ENCODE measurements at places on chromosomes 12 and 14.

GRCh38 chr14:82073547-82073946 is 539.9 kb upstream of the SEL1L start:
- no peak for DNase-seq

DNA sequence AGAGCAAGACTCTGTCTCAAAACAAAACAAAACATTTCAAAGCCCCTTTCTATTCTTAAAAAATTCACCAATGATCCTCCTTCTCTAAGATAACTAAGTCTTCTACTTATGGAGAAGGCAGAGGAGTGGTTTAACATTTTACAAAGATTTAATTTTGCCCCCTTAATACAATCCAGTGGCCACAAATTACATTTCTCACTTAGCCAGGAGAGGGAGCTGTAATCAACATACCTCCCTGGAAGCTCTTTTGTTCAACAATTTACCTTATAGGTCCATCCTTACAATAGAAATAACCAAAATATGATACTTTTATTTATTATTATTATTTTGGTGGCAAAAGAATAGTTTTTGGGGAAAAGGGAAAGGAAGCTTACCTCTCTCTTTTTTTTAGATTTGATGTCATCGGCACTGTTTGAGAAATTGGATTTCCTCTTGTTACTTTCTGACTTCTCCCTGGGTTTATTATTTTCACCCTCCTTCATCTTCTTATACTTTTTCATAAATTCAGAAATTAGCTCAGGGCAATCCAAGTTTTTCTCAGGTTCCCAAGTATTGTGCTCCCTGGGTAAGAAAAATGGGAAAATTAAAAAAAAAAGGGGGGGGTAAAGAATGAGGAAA is 28.1 kb downstream of the CBX5 start:
- no peak for DNase-seq

DNA sequence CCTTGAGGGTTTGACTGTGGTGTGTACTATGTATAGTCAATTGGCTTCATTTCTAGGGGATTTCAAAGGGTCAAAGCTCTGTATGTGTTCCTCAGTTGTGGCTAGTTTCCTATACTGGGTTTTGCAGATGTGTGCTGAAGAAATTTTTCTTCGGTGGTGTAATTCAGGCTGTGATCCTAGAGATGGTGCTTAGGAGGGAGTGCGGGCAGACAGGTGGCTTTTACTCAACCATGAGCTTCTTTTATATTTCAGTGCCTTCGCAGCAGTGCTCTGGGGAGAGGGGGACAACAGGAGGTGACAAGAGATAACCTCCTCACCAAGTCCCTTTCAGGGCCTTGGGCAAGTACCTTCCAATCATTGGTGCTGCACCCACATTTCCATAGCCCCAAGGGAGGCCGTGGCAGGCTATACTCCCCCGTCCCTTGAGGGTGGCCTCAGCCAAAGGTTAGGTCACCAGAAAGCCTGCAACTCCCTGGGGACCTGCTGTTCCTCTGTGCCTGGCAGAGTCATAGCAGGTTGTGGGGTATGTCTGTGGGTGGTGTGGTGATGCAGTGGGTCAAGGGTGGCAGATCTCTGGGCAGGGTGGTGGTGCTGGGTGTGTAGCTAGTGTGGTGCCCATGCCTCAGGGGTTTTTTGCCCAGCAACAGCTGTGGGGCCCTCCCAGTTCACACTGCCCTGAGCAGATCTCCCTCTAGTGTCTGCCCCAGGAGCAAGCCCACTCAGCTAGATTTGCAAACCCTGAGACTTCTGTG is 37.0 kb upstream of the TMX1 start:
- no peak for DNase-seq

DNA sequence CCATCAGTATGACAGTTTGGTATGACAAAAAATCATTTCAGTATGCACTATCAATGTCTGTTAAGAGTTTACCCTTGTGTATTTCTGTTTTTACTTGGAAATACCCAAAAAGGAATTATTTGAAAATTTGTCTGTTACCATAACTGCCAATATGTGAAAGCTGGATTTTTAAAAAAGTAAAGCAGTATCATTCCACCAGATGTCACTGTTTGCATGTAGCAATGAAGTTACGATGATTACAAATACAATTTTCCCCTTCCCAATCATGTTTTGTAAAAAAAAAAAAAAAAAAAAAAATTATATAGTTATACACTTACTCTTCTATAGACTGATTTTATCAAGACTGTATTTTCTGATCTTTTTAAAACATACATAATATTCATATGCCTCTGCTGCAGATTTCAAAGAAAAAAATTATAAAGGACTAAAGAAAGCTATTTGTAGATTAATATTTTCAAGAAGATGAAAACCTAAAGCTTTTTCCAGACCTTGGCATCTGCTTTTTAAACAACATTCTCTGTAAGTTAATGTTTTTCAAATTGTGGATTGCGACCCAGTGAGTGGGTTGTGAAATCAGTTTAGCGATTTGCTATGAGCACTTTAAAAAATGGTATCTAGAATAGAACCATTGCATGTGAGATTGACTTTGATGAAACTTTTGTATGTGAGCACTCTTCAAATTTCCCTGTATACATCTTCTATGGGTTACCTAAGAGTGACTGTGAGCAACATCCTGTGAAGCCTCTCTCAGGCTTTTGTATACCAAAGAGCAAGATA is 114.2 kb downstream of the TTC6 start:
- no peak for DNase-seq

Data from testis (tissue), 5 donors.